ENCODE measurements at places on chromosomes 2 and 18. TPM values are rescaled to one million over a fixed set of nuclear protein-coding genes. Genes with fewer than 3 reads are reported as not detected.

DNA sequence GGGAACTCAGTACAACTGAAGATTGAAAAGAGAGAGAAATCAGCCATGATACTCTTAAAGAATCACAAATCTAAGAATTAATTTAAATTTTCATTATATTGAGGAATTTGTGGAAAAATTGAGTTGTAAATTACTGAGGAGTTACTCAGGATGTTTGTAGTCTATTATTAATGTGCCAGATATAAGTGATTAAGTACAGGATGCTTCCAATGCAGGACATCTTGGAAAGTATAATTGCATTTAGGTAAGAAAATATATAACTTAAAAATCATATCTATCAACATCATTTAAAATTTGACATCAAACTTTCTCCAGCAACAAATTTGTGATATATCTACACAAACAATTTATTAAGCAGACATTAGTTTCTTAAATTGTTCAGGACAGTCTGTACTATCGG lies 1.3 kb downstream of the CALCRL start:
- no peak for DNase-seq

DNA sequence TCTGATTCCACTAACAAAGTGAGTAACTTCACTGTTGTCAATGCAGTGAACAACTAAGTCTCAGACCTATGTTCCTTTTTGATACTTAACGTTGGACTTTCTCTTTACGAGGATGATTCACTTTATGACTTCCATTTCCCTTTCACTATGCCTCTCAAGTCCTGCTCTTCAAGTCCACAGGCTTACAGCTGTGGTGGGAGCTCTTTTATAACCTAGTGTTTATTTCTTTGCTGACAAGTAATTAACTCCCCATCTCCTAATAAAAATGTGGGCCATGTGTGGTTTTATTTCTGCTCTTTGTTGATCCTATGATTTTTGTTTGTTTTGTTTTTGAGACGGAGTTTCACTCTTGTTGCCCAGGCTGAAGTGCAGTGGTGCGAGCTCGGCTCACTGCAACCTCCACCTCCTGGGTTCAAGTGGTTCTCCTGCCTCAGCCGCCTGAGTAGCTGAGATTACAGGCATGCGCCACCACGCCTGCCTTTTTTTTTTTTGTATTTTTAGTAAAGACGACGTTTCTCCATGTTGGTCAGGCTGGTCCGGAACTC lies 142.1 kb downstream of the USP34 start:
- DNase-seq = no peak

EIF4E2 gene
- 37.4 TPM for total RNA-seq

DNA sequence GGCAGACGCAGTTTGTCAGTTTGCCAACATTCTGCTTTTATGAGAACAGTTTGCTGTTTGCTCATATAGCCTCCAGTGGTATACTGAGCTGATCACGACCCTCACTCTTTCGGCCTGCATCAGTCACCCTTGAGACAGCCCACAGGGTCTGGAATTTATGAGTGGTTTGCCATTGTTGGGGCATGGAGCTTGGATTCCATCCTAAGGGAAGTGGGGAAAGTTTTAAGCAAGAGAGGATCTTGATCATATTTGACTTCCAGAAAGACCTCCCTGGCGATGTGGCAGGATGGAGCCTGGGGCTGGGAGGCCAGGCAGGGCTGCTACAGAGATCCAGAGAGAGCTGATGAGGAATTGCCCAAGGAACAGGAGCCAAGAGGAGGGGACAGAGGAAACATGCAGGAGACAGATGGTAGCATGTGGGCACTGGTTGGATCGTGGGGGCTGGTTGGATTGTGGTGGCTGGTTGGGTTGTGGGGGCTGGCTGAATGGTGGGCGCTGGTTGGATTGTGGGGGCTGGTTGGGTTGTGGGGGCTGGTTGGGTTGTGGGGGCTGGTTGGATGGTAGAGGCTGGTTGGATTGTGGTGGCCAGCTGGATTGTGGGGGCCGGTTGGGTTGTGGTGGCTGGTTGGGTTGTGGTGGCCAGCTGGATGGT lies 27.3 kb upstream of the GPR17 start:
- peak; percentile 23 for DNase-seq

DNA sequence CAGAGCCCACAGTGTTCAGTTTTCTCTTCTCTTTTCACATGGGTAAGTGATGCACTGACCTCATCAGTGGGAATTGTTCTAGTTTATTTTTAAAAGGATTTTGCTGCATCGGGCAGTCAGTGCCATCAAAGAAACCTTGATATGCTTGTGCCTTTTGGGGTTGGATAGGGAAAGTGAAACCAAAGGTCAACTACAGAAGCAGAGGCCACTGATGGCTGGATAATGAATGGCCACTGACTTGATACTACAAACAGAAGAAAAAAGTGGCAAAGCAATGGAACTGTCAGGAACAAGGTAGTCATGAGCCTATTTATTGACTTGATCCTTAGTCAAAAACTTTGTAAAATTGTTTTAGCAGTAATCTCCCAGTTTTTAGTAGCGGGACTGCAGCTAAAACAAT lies 636.3 kb upstream of the ZEB2 start:
- no peak for DNase-seq

DNA sequence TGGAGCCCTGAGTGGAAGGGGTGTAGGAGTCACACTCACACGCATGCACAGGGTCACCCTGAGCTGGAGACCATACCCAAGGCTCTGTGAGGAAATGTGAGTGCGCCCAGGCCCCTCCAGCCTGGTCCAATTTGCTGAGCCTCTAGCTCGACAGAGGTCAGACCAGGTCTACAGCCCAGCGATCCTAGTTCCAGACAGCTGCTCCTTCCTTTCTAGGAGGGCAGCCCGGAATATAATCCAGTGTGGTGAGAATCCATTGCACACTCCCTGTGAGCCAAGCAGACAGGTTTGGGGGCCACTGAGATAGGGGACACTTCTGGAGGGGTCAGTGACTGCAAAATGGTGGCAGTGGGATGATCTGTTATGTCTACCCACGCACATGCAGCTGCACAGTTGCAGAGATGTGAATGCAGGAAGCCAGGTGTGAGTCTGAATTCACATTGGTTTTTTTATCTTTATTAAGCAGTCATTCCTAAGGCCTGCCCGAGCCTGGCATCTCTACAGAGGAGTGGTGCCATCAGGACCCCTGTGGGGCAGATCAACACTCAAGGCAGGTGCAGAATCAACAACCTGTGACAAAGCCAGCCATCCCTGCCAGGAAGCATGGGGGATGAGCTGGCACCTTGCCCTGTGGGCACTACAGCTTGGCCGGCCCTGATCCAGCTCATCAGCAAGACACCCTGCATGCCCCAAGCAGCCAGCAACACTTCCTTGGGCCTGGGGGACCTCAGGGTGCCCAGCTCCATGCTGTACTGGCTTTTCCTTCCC lies at the start of gene GPR148:
GPR148 (plus strand) TSS at position 522 of the 768 bp plus-strand sequence; CDS start at position 604, 82 bp downstream.
- DNase-seq = no peak

DNA sequence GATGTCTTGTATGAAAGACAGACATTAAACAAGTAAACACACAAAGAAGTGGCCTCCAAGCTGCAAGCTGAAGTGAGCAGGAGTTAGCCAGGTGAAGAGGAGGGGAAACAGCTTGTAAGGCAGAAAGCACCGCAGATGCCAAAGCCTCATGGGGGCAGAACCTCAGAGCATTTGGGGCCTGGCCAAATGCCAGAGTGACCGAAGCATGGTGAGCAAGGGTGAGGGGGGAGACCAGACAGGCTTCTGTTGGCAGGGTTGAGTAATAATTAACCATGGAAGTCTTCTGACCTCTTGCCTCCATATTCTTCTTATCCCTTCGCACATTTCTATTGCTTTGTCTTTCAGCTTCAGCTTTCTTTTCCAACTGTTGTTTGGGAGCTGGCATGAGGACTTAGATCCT lies 5.6 kb downstream of the QPCT start:
- DNase-seq = no peak

DNA sequence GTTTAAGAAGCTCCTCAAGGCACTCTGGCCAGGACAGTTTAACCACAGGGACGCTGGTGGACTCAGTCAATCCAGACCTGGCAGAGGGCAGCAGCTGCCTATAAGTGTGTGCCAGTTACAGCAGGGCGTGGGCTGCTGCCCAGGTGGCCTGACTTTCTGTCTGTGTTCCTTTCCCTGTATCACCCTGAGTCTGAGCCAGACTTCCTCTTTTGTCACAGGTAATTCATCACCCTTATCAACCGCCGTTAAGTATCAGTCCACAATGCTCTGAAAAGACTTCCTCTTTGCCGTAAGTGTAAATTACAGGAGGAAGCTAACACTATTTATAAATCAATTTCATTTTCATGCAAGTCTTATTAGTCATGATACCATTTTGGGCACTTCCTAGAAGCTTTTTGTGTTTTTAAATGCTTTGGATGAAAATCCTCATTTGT lies 7.0 kb downstream of the LPIN1 start:
- DNase-seq = no peak

DNA sequence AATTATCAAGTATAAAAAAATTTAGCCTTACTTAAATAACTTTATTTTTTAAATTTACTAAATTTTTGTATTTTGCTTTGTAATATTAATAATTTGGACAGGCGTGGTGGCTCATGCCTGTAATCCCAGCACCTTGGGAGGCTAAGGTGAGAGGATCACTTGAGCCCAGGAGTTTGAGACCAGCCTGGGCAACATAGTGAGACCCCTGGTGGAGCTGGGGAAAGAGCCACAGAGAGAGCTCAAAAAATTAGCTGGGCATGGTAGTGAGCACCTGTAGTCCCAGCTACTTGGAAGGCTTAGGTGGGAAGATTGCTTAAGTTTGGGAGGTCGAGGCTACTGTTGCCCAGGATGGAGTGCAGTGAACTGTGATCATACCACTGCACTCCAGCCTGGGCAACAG lies 143.5 kb downstream of the B3GNT2 start:
- no peak for DNase-seq
